HT1080 (cell line): ENCODE measurements at places on chromosomes 12 and 14. TPM values are rescaled to one million over a fixed set of nuclear protein-coding genes. Genes with fewer than 3 reads are reported as not detected.
A peak's percentile ranks its signal among the peaks of the same experiment; 100 is the strongest.

- no peak for DNase-seq
These were observed 45.5 kb downstream of the ACADS start for GRCh38 chr12:120771097-120771496.

GRCh38 chr12:71981149-71981548 is 42.5 kb downstream of the TPH2 start:
- no peak for DNase-seq

DNA sequence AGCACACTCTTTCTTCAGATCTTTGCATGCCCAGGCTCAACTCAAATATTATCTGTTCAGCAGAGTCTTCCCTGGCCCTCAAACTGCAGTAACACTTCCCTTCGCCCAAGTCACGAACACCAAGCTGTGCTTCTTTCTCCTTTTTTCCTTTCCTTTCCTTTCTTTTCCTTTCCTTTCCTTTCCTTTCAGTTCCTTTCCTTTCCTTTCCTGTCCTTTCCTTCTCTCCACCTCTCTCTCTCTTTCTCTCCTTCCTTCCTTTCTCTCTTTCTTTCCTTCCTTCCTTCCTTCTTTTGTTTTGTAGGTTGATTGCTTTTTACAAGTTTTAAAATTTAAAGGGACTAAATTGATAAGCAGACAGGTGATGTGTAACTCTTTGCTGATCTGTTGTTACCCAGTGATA is 19.0 kb upstream of the ADGRD1 start:
- DNase-seq, result no peak

- no peak for DNase-seq
These were observed 12.3 kb upstream of the DYNLL1 start for GRCh38 chr12:120483621-120484020.

- no peak for DNase-seq
These were observed 431.0 kb downstream of the FOXG1 start for GRCh38 chr14:29197557-29197956.

- peak; percentile 44 for DNase-seq
These were observed 6.9 kb downstream of the TBC1D15 start for GRCh38 chr12:71846322-71846940.

DNA sequence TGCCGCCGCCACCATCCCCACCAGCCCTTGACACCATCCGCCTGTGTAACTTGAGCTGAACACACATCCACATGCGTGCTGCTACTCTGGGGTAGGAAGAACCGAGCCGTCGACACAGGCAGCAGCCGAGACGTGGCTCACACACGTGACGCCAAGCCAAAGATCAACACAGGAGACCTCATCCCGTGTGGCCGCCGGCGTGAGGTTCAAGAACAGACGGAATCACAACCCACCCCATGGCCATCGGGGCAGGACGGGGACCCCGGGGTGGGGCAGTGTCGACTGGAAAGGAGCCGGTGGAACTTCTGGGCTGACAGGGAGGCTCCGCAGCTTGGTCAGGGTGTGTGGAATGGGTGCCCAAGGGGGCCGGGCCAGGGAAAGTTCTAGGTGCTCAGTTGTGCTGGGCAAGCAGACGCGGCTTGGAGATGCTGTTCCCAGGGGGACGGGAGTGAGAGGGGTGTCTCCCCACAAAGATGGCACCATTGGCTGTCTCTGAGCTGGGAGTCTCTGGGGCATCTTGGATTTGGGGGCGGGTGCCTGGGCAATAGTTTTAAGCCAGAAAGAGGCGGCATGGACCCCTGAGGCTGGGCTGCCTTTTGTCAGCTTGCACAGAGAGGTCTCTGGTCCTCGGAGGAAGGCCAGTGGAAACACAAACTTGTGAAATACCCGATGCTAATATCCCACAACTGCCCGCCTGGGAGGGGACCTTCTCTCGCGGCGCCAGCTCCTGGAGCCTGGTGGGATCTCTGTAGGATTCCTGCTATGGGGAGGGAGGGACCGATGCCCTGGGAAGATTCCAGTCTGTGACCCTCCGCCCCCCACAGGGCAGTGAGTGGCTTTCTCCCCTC is 41.8 kb downstream of the GALNT9 start:
- no peak for DNase-seq

The TAS2R42 gene
- not detected in 2 replicates for total RNA-seq

DNA sequence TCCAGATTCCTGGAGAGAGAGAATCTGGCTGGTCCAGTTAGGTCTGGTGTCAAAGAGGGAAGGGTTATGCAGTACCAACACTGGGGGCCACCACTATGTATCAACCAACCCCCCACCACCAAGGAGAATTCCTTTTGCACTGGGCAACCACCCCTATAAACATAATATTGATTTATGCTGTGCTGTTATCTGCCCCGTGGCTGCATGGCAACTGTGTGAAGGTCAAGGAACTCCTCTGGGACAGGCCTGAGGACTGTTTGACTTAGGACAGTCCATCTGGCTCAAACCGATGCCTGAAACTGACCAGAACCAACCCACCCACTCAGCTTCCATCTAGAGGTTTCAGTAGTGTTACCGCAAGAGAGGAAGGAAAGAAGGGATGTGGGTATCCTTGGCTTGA is 20.5 kb downstream of the PLEKHH1 start:
- no peak for DNase-seq

GRCh38 chr14:52950898-52951680 is at the start of gene FERMT2:
Gene FERMT2, minus strand, starts transcription at chr14:52951050. Its CDS starts 482 bp downstream, at chr14:52950568.
- DNase-seq, result peak; percentile 78

- no peak for DNase-seq
These were observed 35.8 kb downstream of the SUSD6 start for GRCh38 chr14:69647213-69647612.

DNA sequence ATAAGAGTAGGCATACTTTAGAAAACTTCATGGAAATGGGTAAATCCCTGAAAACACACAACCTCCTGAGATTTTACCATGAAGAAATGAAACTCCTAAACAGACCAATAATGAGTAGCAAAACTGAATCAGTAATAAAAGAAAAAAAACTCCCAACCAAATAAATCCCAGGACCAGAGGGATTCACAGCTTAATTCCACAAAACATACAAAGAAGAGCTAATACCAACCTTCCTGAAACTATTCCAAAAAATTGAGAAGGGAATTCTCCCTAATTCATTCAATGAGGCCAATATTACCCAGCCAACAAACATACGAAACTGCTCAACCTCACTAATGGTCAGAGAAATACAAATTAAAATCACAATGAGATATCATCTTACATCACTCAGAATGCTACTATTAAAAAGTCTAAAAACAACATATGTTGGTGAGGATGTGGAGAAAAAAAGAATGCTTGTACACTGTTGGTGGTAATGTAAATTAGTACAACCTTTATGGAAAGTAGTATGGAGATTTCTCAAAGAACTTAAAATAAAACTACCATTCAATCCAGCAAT is 97.3 kb upstream of the ST8SIA1 start:
- DNase-seq, result no peak

The ENTPD5 gene
- 4.2 and 7.2 TPM in 2 replicates for total RNA-seq

DNA sequence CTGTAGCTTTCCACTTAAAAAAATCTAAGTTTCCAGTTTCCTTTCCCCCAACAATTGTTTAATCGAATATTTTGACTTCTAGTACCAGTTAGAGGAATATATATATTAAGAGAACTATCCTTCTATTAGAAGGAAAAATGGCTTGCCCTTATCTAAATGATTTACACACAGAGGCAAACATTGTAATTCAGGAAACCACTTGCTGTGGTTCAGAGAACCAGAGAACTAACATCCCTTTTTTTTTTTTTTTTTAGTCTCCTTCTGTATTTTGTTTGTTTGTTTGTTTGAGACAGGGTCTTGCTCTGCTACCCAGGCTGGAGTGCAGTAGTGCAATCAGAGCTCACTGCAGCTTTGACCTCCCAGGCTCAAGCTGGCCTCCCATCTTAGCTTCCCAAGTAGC is 746.6 kb downstream of the VRK1 start:
- DNase-seq, result no peak

GRCh38 chr14:79318371-79318770 is 892.9 kb downstream of the DIO2 start:
- peak; percentile 46 for DNase-seq

- DNase-seq, result no peak
These were observed 791 bp downstream of the TMEM233 start for GRCh38 chr12:119594399-119594730.

DNA sequence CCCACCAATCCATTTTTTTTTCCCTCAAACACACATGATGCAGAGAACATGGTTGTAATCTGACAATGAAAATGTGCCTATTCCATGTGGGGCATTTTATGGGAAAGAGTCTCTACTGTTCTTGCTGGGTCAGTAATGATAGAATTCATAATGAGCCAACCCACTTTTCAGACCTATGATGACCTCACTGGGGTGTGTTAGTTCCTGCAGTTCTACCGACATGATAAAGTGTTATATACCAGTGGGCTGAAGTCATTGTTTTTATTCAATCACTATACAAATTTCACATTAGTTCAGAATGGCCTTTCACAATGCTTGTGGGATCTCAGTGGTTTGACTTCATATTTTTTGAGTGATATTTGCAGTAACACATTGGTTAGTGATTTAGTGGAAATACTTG is 47.5 kb downstream of the PPFIBP1 start:
- DNase-seq, result peak; percentile 88

DNA sequence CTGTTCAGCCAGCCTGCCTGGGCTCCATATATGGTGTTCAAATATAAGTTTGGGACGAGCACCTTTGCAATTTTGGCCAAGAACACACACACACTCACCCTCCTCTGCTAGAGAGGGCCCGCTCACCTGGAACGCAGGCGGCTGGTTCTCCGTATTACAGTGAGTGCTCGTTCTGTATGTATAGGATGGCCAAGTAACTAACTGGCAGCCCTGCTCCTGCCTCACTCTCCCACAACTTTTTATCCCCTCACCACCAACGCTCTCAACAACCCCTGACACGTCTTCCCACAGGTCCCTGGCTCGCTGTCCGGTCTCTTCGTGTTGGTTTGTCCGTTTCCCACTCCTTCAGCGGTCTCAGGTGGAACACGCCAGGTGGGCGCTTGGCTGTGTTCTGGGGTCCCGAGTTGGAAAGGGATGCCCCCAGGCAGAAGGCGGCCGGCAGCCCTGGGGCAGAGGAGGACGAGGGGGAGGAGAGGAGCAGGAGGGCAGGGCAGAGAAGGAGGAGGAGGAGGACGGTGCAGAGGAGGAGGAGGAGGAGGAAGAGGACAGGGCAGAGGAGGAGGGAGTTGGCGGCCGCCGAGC is 398 bp upstream of the MSRB3 start:
- no peak for DNase-seq

The RAB2B gene
- 11.8 and 16.6 TPM in 2 replicates for total RNA-seq

- no peak for DNase-seq
These were observed 161.0 kb downstream of the CEP128 start for GRCh38 chr14:80780500-80780899.

- DNase-seq, result peak; percentile 99
These were observed 175.2 kb upstream of the HMGA2 start for GRCh38 chr12:65649126-65649525.

The SOAT2 gene
- total RNA-seq, result not detected in 2 replicates

DNA sequence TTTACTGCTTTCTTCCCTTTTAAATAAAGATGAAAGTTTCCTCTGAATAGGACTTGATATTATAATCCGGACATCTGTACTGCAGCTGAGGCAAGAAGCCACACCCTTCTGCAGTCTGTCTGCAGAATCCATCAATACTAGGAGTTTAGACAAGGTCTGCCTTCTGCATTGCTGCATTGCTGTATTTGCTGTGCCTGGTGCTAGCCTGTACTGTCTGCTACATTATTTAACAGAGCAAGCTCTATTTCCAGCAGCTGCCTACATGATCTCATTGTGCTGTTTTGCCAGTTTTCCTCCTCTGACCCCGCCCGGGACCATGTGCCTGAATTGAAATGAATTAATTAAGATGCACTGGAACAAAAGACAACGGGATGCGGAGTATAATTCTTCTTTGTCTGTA is 1.7 kb downstream of the TUBA1A start:
- DNase-seq, result peak; percentile 19

The JPH4 gene
- 32.5 and 36.3 TPM in 2 replicates for total RNA-seq

- peak; percentile 76 for DNase-seq
These were observed at the start of gene YAF2 for GRCh38 chr12:42238240-42239140. Gene YAF2, minus strand, starts transcription at chr12:42238248. Its CDS starts 68 bp downstream, at chr12:42238180.

The ADAMTS20 gene
- 0.03 TPM in 1 of 2 replicates, not detected in the other for total RNA-seq

- DNase-seq, result no peak
These were observed 1.1 kb downstream of the SERPINA10 start for GRCh38 chr14:94291906-94292525.

- DNase-seq, result no peak
These were observed 10.7 kb upstream of the BHLHE41 start for GRCh38 chr12:26135571-26135970.

The STAC3 gene
- total RNA-seq, result 0.10 and 0.27 TPM in 2 replicates
